ENCODE measurements at places on chromosomes 6 and 20. TPM values are rescaled to one million over a fixed set of nuclear protein-coding genes. Genes with fewer than 3 reads are reported as not detected.

GRCh38 chr6:34990971-34991560 is 102.0 kb downstream of the ANKS1A start:
- H3K4me3 ChIP-seq = no peak overlapping the region
- no peaks in the 10 kb centered on the region for H3K27me3 ChIP-seq
- H3K4me1 ChIP-seq = no peaks in the 10 kb centered on the region
- no peak for DNase-seq
- no peak overlapping the region for H3K27ac ChIP-seq

The BICRAL gene
- 28.1 TPM for total RNA-seq

DNA sequence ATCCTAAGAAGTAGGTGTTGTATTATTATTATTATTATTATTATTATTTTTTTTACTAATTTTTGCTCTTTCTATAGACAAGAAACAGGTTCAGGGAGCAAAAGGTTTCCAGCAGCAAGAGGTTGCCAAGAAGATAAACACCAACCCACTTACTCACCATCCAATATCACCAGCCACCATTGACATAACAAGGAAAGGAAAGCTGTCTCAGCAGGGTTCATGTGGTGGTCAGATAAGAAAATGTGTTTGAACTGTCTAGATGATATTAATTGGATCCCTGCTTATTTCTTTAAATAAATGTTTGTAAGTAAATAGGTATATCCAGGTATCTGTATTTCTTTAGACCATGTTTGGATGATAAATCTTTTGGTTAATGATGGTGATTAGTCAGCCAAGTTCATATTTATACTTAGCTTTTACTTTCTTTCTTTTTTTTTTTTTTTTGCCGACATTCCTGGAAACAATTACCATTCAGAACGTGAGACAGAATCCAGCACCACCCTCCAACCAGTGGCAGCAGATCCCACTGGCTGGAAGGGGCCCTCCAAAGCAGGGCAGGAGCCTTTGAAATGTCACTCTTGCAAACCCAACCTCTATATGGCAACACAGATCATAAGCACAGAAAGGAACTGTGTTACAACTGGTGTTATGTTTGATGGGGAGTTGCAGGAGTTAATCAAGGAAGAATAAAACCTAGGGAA is 139.2 kb upstream of the ECI2 start:
- H3K4me1 ChIP-seq = no peaks in the 10 kb centered on the region
- no peak overlapping the region for H3K4me3 ChIP-seq
- no peak for DNase-seq
- H3K36me3 ChIP-seq = no peaks in the 10 kb centered on the region
- peaks cover 2% of the 10 kb centered on the region for H3K27me3 ChIP-seq

The CLIC1 gene
- total RNA-seq = 644 TPM

The OVOL2 gene
- 0.25 TPM for total RNA-seq

The SCRT2 gene
- not detected for total RNA-seq

- no peak for DNase-seq
- no peak overlapping the region for H3K27ac ChIP-seq
- H3K36me3 ChIP-seq = no peaks in the 10 kb centered on the region
- H3K4me1 ChIP-seq = peaks cover 29% of the 10 kb centered on the region
- no peak overlapping the region for H3K4me3 ChIP-seq
Measured at GRCh38 chr6:45892696-45893245, 122.9 kb downstream of the CLIC5 start.

The SNX14 gene
- 48.2 TPM for total RNA-seq

DNA sequence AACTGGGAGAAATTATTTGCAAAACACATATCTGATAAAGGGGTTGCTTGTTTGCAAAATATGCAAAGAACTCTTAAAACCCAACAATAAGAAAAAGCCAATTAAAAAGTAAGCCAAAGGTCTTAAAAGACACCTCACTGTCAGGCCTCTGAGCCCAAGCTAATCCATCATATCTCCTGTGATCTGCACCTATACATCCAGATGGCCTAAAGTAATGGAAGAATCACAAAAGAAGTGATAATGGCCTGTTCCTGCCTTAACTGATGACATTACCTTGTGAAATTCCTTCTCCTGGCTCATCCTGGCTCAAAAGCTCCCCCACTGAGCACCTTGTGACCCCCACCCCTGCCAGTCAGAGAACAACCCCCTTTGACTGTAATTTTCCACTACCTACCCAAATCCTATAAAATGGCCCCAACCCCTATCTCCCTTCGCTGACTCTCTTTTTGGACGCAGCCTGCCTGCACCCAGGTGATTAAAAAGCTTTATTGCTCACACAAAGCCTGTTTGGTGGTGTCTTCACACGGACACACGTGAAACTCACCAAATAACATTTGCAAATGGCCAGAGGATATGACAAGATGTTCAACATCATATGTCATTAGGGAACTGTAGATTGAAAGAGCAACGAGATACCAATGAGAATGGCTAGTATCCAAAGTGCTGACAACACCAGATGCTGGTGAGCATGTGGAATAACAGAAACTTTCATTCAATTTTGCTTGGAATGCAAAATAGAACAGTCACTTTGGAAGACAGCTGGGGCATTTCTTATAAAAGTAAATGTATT is 565.0 kb upstream of the ADGRB3 start:
- no peak overlapping the region for H3K4me3 ChIP-seq
- no peak overlapping the region for H3K27ac ChIP-seq
- H3K36me3 ChIP-seq = no peaks in the 10 kb centered on the region

DNA sequence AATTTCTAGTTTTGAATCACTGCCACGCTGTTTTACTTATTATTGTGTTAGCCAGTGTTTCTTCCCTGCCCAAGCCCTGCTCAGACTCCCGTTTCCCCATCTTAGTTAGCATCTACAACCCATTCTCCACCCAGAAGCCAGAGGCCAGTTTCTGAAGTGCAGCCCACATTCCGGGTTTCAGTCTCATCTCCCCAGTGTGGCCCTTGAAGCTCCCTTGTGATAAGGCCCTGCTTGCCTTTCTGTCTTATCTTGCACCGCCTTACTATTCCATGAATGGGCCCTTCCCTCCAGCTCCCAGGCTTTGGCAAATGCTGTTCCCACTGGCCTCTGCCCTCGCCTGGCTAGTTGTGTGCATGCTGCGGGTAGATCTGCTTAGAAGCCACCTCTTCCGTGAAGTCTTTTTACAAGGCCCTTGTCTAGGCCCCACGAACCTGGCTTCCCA is 41.1 kb downstream of the TOX2 start:
- H3K36me3 ChIP-seq = peaks cover 18% of the 10 kb centered on the region
- no peak for DNase-seq
- peak overlapping the region; percentile 2 for H3K4me3 ChIP-seq
- peaks cover 61% of the 10 kb centered on the region for H3K27me3 ChIP-seq
- peaks cover 76% of the 10 kb centered on the region for H3K4me1 ChIP-seq

- DNase-seq = no peak
- no peaks in the 10 kb centered on the region for H3K4me1 ChIP-seq
- H3K27me3 ChIP-seq = peaks cover 57% of the 10 kb centered on the region
- no peaks in the 10 kb centered on the region for H3K36me3 ChIP-seq
- H3K27ac ChIP-seq = no peak overlapping the region
Measured at GRCh38 chr6:137051790-137052472, 7.2 kb upstream of the IL20RA start.

The RAET1G gene
- total RNA-seq = not detected

DNA sequence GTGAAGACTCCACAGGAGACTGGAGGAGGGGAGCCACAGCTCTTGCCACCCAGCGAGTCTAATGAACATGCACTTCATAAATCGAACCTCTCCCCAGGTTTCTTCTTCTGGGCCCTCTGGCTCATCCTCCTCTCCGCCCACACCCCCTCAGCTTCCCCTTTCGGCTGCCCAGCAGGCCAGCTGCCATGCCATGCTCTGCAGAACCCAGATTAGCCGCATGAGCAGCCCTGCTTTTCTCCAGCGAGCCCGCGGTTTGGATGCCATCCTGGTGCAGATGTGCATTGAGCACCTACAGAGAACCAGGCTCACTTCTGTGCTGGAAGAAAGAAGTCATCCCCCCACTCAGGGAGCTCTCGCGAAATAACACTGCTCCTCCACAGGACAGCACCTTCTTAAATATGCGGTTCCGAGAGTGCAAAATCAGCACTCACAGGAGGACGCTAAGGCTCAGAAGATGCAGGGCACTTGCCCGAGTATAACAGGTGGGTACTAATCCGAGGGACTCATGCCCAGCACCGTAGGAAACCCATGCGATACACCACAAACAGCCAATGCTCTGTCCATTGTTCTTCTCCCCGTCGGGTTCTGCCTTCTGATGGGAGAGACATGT is 143.0 kb upstream of the THBS2 start:
- no peak for DNase-seq
- no peak overlapping the region for H3K4me3 ChIP-seq
- no peaks in the 10 kb centered on the region for H3K36me3 ChIP-seq
- no peaks in the 10 kb centered on the region for H3K4me1 ChIP-seq
- no peaks in the 10 kb centered on the region for H3K27me3 ChIP-seq

GRCh38 chr6:106439459-106439858 is 78.9 kb downstream of the CRYBG1 start:
- H3K36me3 ChIP-seq = no peaks in the 10 kb centered on the region
- peaks cover 46% of the 10 kb centered on the region for H3K27me3 ChIP-seq
- no peak overlapping the region for H3K4me3 ChIP-seq

DNA sequence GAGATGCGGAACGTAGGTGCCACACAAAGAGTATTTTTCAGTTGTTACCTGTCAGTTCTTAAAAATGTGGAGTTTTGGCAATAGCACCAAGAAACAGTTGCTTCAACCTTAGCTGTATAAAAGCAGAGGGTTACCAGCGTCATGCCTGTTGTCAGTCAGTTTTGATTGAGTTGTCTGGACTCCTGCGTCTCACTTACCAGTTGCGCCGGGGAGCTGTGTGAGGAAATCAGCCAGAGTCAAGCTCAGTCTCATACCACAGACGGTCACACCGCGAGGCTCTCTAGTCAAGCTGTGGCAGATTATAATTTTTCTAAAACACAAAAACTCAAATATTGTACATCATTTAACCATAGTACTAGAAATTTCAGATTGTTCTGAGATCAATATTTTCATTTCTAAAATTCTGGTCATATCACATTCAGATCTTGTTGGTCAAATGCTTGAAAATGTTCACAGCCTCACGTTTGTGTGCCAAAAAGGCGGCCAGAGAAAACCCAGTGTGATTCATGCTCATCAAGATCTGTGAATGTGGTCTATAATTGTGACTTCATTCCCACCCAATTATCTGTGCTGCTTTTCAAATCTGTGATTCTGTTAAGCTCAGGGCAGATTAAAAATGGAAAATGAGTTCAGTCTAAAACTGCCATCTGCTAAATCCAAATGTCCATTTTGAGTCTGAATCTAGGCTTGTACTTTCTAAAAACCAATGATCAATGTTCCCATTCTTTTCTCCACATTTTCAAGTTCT is 37.5 kb downstream of the SASH1 start:
- no peak for DNase-seq
- H3K4me1 ChIP-seq = no peaks in the 10 kb centered on the region
- H3K4me3 ChIP-seq = no peak overlapping the region
- H3K27me3 ChIP-seq = peaks cover 2% of the 10 kb centered on the region
- no peaks in the 10 kb centered on the region for H3K36me3 ChIP-seq

GRCh38 chr6:101116337-101116736 is 235.2 kb upstream of the ASCC3 start:
- H3K27ac ChIP-seq = no peak overlapping the region
- no peaks in the 10 kb centered on the region for H3K4me1 ChIP-seq
- H3K27me3 ChIP-seq = no peaks in the 10 kb centered on the region
- H3K36me3 ChIP-seq = no peaks in the 10 kb centered on the region

GRCh38 chr6:159608961-159609651 is 83.9 kb downstream of the SOD2 start:
- no peaks in the 10 kb centered on the region for H3K4me1 ChIP-seq
- H3K27ac ChIP-seq = no peak overlapping the region
- no peak overlapping the region for H3K4me3 ChIP-seq
- H3K36me3 ChIP-seq = no peaks in the 10 kb centered on the region

DNA sequence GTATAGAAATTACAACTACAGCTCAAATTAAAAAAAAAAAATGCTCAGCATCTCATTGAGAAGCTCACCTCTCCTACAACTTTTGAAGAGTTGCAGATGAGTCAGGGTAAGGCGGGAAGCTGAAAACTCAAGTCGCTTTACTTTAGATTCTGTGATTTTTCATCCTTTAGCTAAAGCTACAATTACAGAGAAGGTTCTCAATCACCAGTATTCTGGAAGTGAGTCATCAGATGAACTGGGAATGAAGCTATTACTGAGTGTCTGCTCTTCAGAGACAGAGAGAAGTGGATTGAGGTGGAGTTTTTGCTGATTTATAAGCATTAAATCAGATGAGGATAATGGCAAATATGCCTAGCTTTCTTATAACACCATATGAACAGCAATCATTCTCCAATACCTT is 91.9 kb downstream of the TFAP2A start:
- no peaks in the 10 kb centered on the region for H3K27me3 ChIP-seq
- DNase-seq = no peak
- no peak overlapping the region for H3K4me3 ChIP-seq

GRCh38 chr20:48846516-48847492 is 19.0 kb upstream of the PREX1 start:
- no peak overlapping the region for H3K4me3 ChIP-seq
- peak; percentile 33 for DNase-seq
- no peaks in the 10 kb centered on the region for H3K36me3 ChIP-seq
- peaks cover 6% of the 10 kb centered on the region for H3K4me1 ChIP-seq

DNA sequence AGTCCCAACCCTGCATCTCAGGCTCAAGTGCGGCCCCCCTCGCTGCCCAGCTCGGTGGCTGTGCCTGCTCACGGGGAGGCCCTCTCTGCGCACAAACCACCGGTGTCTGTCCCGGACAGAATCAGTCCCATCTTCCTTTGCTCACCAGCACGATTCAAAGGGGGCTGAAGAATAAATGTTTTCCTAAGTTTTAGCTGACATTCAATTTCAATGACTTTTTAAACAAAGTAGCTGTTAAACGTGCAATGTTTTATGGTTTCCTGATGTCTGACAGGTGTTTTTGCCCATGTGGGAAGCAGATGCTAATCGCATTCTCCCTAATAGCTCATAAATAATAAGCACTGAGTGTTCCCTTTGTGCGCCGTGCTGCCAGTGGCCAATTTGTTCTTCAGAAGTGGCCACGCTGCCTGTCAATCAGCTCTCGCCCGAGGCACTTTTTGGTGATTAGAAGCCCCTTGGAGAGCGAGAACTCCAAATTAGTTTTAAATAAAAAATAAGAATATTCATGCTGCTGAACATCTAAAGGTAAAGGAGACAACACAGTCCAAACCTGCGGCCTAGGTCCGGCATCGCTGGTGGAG is 26.3 kb downstream of the BHLHE23 start:
- no peaks in the 10 kb centered on the region for H3K36me3 ChIP-seq
- DNase-seq = no peak
- H3K4me3 ChIP-seq = no peak overlapping the region
- peaks cover 57% of the 10 kb centered on the region for H3K4me1 ChIP-seq

- no peak overlapping the region for H3K4me3 ChIP-seq
- no peak for DNase-seq
- no peak overlapping the region for H3K27ac ChIP-seq
- H3K27me3 ChIP-seq = peaks cover 26% of the 10 kb centered on the region
- H3K4me1 ChIP-seq = peaks cover 22% of the 10 kb centered on the region
Measured at GRCh38 chr6:40391086-40391485, 196.1 kb downstream of the LRFN2 start.

- no peaks in the 10 kb centered on the region for H3K27me3 ChIP-seq
- H3K4me3 ChIP-seq = no peak overlapping the region
- no peaks in the 10 kb centered on the region for H3K4me1 ChIP-seq
- no peak overlapping the region for H3K27ac ChIP-seq
- no peak for DNase-seq
Measured at GRCh38 chr6:55812509-55812908, 62.9 kb downstream of the BMP5 start.
